Left cardiac atrium (tissue), 4 donors: ENCODE measurements at places on chromosomes 5 and 9. TPM values are rescaled to one million over a fixed set of nuclear protein-coding genes. Genes with fewer than 3 reads are reported as not detected.

The GBGT1 gene
- 12.8 TPM for total RNA-seq

- DNase-seq = no peak
Measured at GRCh38 chr5:164545507-164545906, 1040.1 kb downstream of the MAT2B start.

The SEMA5A gene
- total RNA-seq = 16.2 TPM

- DNase-seq = no peak
Measured at GRCh38 chr5:116482394-116482793, 92.2 kb downstream of the SEMA6A start.

The FOXD4L3 gene
- not detected for total RNA-seq

The SLC25A2 gene
- total RNA-seq = not detected

DNA sequence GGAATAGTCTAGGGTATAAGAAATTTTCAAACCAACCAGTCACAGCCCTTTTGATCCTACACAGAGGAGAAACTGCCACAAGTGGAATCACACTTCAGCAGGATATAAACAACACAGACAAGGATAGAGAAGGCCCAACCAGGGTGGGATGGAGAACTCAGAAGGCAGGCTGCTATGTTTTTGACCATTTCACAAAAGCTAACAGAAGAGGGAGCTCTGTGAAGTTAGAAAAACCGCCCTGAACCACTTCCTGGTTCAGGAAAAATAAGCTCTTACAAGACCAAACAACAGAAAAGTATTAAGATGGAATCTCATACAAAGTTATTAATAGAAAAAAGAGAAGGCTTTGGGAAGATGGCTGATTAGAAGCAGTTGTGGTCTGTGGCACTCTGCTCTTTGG, 960 bp upstream of the IFNB1 start:
- DNase-seq = no peak
